ENCODE measurements at places on chromosomes 7 and 10.

GRCh38 chr10:29358010-29358616 lies 69.2 kb downstream of the LYZL1 start:
- DNase-seq, result no peak

DNA sequence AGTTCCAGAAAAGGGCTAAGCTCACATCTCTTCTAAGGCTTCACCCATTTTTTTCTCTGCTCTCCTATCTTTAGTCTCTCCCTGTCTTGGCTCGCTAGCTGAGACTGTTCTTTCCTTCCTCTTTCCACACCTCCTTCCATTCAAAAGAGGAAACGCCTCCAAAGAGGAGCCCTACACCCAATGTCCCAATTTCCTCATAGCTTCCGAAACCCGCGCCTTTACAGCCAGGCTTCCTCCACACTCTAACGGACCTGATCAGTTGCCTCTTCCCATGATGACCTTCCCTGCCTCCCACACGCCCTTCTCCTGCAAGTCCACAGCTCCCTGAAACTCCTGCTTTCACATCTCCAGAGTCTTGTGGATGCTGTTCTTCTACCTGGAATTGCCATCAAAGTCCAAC lies 71.7 kb downstream of the COBL start:
- no peak for DNase-seq

GRCh38 chr10:94490789-94491039 lies 54.9 kb upstream of the HELLS start:
- DNase-seq, result no peak

DNA sequence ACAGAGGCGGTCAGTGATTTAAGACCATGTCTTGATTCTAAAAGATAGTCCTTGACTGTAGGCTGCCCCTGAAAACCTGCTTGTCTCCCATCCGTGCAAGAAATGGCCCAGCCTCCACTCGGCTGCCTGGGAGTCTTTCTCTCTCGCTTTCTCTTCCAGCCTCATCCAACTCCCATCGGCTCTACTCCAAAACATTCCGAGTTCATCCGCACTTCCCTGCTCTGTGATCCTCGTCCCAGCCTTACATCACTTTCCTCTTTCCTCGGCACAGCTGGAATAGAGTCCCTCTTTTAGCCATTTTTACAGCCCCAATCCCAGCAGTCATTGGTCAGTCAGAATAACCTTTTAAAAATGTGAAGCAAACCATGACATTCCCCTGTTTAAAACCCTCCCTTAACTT lies 135.1 kb downstream of the TAX1BP1 start:
- no peak for DNase-seq

DNA sequence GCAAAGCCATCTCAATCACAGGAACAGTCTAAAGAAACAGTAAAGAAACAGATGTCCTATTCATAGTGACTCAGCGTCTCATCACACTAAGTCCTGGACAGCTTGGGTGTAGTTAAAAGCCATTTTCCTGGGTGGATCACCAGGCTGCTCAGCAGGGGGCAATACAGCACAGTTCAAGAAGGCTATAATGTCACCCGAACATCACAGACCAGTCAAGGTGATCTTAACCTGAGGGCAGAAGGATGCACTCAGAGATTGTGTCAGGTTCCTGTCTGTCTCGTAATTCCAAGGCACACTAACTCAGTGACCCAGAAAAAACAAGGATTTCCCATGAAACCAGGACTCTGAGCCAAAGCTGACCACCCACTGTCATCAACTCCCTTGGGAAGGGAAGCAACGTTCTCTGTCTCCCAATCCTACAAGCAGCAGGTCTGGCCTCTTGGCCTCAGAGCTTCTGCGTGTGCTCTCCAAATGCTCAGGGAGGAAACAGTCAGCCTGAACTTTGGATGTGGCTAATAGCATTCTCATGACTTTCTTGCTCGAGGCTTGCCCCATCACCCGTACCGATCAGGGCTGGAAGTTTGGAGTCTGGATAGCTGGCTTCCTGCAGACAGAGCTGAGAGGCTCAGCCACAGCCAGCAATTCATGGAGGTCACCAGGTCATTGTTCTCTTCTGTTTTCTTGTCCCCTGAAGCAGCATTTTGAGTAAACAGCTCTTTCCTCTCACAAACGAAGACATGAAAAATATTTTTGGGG lies 90.4 kb upstream of the FAM171A1 start:
- DNase-seq, result no peak

- peak; percentile 58 for DNase-seq
Observed at GRCh38 chr10:110556969-110557601, 10.4 kb upstream of the SMC3 start.

DNA sequence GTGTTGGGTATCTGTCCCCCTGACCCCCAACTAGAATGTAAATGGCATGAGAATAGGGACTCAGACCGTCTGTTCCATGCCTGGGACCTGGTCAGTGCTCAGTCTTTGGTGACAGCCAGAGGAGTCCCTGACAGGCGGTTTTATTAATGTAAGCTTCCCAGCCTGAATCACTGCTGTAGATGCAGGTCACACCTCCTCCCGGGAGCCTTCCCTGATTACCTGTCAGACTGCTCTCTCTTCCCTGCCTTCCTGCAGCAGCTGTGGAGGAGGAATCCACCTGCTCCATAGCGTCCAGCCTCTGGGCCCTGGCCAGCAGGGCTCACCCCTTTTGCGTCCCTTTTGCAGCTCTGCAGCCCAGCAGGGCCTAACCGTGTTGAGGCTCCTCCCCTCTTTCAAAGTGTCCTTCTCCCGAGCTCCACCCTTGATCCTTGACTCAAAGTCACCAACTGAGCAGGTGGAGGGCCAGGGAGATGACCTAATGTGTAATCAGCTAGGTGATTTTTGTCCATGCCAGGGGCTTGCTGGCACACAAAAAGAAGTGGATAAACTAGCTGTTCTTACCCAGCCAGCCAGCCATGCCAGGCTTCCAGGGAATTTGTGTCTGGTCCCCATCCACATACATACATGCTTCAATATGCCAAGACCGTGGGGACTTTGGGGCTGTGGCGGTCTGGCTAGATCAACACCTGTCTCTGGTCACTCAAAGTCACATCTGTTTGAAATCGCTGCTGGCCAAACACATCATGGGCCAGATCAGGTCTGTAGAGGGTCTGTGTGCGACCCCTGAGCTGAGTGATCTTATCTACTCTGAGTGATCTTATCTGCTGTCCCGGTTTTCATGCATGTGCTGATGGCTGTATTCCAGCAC lies 195.1 kb downstream of the CCDC3 start:
- no peak for DNase-seq

DNA sequence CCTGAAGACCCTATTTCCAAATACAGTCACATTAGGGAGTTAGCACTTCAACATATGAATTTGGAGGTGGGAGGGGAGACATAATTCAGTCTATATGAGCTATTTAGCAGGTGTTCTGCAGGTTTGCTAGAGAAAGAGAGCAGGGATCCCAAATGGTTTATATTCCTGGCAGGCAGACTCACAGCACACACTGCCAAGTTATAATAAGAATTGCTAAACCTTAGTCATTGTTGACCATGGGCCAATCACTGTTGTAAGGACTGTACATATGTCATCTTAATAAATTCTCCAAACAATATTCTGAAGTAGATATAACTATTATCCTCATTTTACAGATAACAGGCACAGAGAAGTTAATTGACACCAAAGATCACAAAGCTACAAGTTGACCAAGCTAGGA lies 1.5 kb upstream of the CCDC3 start:
- no peak for DNase-seq

GRCh38 chr7:110522061-110522760 lies 568.7 kb upstream of the LRRN3 start:
- DNase-seq, result peak; percentile 69

GRCh38 chr10:87860156-87860795 lies 3.1 kb downstream of the KLLN start:
- peak; percentile 77 for DNase-seq

GRCh38 chr10:94591461-94592205 lies 46.0 kb downstream of the HELLS start:
- no peak for DNase-seq

- DNase-seq, result no peak
Observed at GRCh38 chr7:26398756-26399509, 107.3 kb downstream of the SNX10 start.

DNA sequence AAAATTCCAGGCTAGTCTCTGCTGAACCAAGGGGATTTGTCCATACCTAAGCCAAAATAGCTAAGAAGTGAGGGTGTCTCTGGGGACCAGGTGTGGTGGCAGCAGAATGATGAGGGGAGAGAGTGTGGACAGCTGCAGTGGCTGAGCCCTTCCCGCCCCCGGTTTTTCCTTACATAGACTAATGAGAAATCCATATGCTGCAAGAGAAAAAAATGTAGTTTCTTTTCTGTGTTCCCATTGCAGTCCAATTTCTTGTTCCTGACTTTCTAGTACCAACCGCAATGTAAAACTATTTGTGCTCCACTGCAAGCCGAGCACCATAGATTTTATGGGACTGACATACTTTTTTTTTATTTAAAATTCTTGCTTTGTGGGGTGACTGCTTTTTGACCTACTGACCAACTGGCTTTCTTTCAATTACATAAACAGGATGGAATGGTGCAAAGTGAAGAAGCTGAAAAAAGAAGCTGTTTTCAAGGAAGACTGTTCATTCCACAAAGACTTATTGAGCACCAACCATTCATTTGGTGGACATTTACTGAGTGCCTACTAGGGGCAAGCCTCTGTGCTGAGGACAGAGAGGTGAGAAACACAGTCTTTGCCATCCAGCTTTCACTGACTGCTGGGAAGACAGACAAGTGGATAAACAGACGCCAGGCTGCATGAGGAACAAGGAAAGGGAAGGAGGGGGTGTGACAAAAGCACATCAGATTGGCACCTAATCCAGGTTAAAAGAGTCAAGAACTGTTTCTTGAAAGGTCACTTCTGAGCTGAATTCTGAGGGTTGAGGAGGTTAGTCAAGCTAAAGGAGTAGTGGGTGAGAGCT lies 9.8 kb downstream of the CEP41 start:
- no peak for DNase-seq

DNA sequence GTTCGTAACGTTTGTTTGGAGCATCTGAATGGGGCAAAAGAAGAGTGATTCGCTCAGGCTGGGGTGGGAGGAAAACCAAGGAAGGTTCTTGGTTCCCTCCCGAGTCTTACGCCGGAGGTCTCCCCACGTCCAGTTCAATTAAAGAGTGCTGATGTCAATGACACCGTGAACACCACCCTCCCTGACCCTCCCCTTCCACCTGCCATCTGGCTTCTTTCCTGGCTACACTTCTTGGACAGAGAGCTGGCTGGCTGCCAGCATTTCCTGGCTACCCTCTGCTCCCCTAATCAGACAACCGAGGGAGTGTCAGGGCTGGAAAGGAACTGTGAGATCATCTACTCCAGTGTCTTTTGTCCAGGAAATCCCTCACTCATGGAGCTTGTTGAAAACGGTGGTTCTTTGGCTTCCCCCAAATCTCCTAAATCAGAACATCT lies 24.1 kb upstream of the FFAR4 start:
- peak; percentile 75 for DNase-seq

DNA sequence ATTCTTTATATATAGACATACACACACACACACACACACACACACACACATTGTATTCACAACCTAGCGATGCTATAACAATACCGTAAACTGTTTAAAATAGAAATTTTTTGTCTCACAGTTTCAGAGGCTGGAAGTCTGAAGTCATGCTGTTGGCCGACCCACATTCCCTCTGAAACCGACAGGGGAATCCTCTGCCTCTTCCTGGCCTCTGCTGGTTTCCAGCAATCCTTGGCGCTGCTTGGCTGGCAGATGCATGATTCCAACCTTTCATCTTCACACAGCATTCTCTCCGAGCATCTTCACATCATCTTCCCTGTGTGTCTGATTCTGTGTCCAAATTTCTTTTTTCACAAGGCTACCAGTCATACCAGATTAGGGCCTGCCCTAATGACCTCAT lies 94.8 kb downstream of the CCDC71L start:
- DNase-seq, result peak; percentile 12

DNA sequence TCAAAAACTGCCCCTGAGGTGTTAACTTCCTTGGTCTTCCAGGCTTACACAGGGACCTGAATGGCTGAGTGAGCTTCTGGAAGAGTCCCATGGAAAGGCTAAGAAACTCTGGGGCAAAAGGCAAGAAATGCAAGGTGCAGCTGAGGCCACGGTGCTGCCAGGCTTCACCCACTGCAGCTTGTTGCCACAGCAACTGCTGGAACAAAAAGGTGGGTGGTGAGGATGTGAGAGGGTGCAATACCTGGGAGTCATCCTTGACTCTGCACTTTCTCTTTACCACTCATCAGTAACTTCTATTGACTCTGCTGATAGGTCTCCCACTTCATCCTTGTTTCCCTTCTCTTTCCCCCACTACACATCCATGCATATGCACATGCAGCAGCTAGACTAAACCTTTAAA lies 258.6 kb downstream of the BMPER start:
- no peak for DNase-seq

- DNase-seq, result no peak
Observed at GRCh38 chr10:70602665-70603448, at the start of gene PRF1. PRF1 (minus strand) TSS chr10:70602741; CDS start chr10:70600902, 1,839 bp downstream.

DNA sequence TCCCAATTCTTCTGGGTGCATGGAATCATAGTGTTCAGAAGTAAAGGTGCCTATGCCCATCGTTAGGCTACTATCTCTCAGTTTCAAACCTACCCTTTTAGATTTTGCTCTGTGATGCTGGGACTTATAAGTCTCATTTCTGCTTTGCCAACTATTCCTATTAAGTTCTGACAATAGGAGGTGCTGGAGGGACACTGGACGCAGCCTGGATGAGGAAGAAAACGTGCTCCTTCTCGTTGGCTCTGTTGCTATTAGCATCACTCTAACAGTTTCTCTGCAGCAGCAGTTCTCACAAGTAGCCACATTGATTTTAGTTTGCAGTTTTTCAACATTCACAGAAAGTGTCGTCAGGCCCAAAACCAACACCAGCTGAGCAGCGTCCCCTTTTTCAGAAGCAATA lies 72.4 kb downstream of the ABCC2 start:
- peak; percentile 49 for DNase-seq

DNA sequence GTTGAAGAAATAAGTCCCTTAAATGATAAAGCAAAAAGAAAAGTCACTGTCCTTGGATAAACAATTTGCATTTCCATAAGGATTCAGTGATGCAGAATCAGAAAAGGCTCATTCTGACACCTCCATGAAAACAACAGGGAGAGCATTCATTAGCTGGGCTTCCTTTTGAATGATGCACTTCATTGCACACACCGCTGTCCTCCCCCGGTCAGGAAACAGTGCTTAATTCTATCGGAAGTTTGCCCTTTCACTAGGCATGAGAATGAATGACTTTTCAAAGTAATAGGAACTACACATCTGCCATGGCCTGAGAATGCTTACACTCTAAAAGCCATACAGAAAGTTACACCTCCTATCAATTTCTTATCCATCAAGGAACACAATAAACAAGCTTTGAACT lies 4.2 kb downstream of the PCDH15 start:
- peak; percentile 15 for DNase-seq

GRCh38 chr7:129462420-129462819 lies 28.2 kb downstream of the STRIP2 start:
- no peak for DNase-seq

GRCh38 chr10:63217120-63217605 lies 84.0 kb downstream of the NRBF2 start:
- DNase-seq, result peak; percentile 78

DNA sequence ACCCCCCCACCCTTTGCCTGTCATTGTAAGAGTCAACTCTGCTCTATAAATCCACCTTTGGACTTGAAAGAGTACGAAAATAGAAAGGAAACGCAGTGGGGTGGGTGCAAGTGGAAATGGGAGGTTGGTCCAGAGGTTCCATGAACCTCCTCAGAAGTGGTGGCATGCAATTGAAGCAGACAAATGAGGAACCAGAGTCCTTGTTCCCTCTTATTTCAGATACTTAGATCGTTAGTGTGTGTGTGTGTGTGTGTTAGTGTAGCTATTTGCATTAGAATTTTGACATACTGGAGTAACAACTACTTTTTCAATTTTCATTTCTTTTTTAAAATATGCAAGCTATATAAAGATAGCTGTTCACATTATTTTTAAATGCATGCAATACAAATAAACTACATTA lies 18.1 kb upstream of the TFAM start:
- DNase-seq, result no peak

GRCh38 chr10:35705051-35705450 lies 63.0 kb upstream of the FZD8 start:
- no peak for DNase-seq
